ENCODE measurements at places on chromosomes 4 and X.
A peak's percentile ranks its signal among the peaks of the same experiment; 100 is the strongest.

- H3K27me3 ChIP-seq = no peaks in the 10 kb centered on the region
- DNase-seq = no peak
- H3K4me3 ChIP-seq = no peak overlapping the region
- no peak overlapping the region for H3K27ac ChIP-seq
Observed at GRCh38 chr4:29581457-29581856, 1138.7 kb upstream of the PCDH7 start.

- DNase-seq = no peak
- H3K4me1 ChIP-seq = no peaks in the 10 kb centered on the region
- no peaks in the 10 kb centered on the region for H3K36me3 ChIP-seq
Observed at GRCh38 chr4:152304220-152304619, 231.7 kb downstream of the FBXW7 start.

GRCh38 chr4:120694973-120695372 is 227.6 kb downstream of the PRDM5 start:
- H3K4me3 ChIP-seq = no peak overlapping the region
- no peak overlapping the region for H3K27ac ChIP-seq
- DNase-seq = no peak

- no peaks in the 10 kb centered on the region for H3K27me3 ChIP-seq
- H3K36me3 ChIP-seq = peaks cover 32% of the 10 kb centered on the region
- H3K27ac ChIP-seq = no peak overlapping the region
- H3K4me1 ChIP-seq = peaks cover 40% of the 10 kb centered on the region
- DNase-seq = no peak
Observed at GRCh38 chr4:48774760-48775710, 5.0 kb downstream of the FRYL start.

DNA sequence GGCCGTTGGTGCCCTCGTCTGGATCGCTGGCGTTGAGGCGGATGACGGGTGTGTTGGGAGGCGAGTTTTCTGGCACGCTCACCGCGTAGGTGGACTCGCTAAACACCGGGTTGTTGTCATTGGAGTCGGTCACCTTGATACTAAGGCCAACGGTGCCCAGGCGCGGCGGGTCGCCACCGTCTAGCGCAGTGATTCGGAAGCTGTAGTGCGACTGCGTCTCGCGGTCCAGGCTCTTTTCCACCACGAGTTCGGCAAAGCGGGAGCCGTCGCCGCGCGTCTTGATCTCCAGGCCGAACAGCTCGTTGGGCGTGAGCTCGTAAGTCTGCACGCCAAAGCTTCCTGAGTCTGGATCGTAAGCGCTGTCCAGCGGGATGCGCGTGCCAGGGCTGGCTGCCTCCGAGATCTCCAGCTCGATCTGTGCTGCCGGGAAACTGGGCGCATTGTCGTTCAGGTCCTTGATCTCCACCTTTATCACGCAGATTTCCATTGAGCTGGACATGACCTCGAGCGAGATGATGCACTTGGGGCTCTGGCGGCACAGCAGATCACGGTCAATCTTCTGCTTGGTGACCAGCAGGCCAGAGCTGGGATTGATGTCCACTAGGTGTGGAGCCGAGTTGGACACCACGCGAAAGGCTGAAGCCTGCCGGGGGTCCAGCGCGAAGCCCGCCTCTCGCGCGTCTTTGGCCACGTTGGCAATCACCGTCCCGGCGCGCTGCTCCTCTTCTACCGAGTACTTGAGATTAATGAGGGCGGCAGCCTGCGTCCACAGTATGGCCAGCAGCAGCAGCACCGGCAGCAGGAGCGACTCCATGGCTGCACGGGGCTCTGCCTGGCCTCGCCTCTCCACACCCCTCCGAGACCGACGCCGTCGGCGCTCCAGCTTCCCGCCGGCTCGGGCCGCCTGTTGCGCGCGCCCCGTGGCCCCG is 2.0 kb downstream of the PCDH19 start:
- H3K4me1 ChIP-seq = peaks cover 2% of the 10 kb centered on the region
- DNase-seq = no peak
- H3K27ac ChIP-seq = peak overlapping the region; percentile 56
- H3K4me3 ChIP-seq = no peak overlapping the region

GRCh38 chr4:157727163-157727562 is 445.7 kb downstream of the GASK1B start:
- H3K4me3 ChIP-seq = no peak overlapping the region
- no peaks in the 10 kb centered on the region for H3K4me1 ChIP-seq
- H3K27me3 ChIP-seq = no peaks in the 10 kb centered on the region

- no peak for DNase-seq
- H3K4me3 ChIP-seq = no peak overlapping the region
- no peak overlapping the region for H3K27ac ChIP-seq
- H3K36me3 ChIP-seq = no peaks in the 10 kb centered on the region
- peaks cover 3% of the 10 kb centered on the region for H3K4me1 ChIP-seq
Observed at GRCh38 chr4:184959786-184960185, 58.5 kb upstream of the HELT start.

GRCh38 chr4:7199771-7200441 is 7.6 kb downstream of the SORCS2 start:
- H3K27ac ChIP-seq = no peak overlapping the region
- H3K27me3 ChIP-seq = peaks cover 35% of the 10 kb centered on the region
- H3K36me3 ChIP-seq = no peaks in the 10 kb centered on the region
- no peak overlapping the region for H3K4me3 ChIP-seq
